ENCODE measurements at places on chromosomes 5 and 9.
A peak's percentile ranks its signal among the peaks of the same experiment; 100 is the strongest.

GRCh38 chr9:97773091-97773490 lies 76.0 kb upstream of the XPA start:
- no peak for ATAC-seq

DNA sequence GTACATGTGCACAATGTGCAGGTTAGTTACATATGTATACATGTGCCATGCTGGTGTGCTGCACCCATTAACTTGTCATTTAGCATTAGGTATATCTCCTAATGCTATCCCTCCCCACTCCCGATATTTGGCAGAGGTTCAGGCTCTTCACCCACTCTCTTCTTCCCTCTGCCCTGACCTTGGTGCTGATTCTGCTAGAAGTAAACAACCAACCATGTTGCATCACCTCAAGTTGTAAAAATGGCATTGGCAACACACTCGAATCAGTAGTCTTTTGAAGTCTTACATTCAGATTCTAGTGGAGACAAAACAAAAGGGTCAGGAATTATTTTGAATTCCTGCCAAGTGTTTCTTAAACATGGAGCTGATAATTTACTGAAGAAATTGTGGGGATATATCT lies 40.0 kb downstream of the PRR16 start:
- no peak for ATAC-seq

DNA sequence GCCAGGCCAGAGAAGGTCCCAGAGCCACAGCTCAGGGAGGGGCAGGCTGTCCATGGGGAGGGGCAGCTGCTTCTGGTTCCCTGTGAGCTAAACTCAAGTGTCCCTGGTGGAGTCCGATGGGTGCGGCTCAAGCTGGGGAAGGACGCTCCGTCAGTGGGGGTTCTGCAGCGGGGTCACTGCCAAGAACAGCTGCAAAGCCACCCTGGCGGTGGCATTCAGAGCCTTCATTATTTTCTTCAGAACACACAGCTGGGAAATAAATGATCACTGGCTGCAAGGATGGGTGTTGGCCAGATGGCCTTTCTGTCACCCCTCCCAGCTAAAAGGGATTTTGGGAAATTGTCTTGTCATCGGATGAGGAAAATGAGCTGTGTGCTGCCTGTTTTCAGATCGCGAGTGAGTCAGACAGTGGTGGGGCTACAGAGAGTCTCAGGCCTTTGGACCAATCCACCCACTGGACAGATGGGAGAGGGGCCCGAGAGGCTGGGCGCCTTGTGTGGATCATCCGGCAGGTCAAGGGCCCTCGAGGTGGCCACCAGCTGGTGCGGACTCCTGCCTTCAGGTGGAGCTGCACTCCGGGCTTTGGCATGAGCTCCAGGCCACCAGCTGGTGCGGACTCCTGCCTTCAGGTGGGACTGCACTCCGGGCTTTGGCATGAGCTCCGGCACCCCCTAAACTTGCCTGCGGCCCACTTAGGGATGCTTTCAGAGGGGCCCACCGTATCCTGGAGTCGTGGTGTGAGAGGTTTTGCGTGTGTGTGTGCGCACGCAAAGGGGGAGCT lies 17.9 kb upstream of the GFPT2 start:
- ATAC-seq, result no peak

- peak; percentile 14 for ATAC-seq
These were observed 494 bp downstream of the PTCH1 start for GRCh38 chr9:95516221-95516733.

DNA sequence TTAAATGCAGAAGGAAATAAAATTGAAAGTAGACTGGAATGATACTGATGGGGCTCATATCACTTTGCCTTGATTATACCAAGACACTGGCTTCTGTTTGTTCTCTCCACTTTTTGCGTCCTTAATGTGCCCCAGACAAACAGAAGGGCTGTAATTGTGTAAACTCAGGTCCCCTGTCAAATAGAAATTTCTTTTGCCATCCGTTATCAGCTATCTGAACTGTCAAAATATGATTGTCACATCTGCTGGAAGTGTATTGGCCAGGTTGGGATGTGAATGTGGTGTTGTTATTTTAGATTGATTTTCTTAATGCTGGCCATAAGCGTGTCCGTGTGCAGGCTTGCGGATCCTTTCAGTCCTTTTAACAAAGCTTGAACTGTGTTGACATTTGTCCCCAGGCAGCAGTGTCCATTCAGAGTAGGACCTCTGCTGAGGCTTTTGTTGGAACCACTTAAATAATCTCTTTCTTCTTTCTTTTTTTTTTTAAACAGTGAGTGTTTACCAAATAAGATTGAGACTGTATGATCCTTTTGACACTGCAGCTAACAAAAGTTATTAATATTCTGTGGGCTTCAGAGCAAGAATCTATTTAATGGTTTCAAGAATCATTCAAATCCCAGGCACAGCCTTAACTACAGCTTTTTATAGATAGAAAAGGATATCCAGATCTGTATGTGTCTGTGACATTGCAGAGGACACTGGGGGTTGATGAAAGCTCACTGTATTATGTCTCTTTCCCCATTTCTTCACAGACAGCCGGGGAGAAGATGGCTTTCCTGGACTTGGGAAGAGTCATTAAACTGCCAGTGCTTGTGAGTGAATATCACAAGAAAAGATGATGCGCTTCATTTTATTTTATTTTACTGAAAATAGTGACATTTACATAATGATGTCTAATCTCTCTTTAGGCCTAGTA lies 171.7 kb downstream of the ZNF608 start:
- peak; percentile 76 for ATAC-seq

- no peak for ATAC-seq
These were observed 1.5 kb downstream of the MPDZ start for GRCh38 chr9:13278023-13278367.

DNA sequence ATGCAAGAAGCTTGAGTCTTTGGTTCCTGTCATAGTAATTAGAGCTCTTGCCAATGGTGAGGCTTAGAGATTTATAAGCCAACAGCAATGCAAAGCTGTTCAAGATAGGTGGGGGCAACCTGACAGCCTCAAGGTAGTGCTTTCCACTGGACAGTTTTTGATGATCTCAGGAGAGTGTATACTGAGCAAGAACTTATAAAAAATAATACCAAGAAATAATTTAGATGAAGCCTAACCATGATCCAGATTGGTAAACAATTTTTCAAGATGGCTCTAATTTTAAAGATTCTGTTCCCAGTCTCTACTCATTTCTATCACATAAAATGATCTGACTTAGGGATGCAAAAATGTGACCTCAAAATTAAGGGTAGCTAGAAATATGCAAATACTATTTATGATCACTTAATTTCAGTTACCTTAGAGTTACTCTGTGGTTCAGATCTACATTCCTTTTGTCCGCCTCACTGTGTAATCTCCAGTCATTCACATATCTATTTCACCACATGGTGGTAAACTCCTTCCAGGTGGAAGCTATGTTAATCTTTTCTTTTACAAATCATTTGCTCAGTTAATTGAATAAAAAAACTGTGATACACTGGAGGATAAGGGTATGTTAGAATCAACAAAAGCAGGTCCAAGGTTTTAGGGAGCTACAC lies 1228.0 kb upstream of the C9orf72 start:
- no peak for ATAC-seq

DNA sequence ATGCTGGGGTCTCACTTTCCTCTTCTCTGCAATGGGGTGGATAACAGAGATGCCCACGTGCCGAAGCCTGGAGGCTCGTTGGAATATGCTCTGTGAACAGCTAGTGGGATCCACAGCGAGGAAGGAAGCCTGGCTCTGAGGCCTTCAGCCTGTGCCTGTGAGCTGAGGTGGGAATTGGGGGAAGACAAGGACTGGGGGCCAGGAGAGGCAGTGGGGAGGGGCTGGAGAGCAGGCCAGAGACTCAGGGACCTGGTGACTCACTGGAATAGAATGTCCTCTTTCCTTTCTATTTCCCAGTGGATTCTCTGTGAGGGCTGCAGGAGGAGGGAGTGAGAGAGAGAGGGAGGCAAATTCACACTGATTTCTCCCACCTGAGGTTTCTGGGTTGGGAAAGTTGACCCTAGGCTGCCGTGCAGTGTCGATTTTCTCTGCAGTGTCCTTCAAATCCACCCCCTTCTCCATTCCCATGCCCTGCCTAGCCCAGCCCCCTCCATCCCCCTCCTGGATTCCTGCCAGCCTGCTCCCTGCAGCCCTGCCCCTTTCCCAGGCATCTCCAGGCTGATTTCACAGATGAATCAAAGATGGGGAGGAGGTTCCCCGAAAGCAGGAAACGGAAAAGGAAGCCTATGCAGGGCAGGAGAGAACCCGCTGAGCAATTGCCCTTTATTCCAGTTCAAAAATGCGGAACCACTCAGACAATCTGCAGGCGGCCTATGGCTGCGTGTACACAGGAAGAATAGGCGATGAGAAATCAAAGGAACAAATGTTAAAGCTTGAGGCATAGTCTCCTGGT lies 1.4 kb upstream of the SPAAR start:
- peak; percentile 44 for ATAC-seq

DNA sequence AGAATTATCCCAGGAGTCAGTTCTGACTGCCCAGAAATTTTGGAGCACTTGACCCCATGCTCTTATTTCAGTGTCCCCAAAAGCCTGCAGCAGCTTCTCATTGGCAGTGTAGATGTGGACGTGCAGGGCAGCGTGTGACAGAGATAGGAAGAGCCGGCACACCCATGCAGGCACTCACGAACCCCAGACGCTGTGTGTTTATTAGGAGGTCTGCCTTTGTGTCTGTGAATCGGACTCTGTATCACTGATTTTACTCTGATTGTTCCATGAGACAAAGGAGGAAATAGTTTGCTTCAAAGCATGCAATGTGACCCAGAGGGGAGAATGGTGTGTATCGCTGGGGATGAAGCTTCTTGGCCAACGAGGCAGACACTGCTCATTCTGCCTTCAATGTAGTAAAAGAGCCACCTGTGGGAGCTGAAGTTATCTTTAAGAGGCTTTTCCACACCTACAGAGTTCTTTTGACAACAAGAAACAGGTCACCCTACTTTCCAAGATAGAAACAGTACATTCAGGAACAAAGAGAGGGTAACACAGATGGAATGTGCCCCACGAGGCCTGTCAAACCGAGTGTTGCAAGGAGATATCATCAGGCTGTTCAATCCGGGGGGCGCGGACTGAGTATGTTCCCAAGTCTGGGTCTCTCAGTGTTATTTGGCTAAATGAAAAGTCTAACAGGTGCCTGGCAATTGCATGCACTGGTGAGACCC lies 224.0 kb downstream of the NTRK2 start:
- peak; percentile 54 for ATAC-seq

DNA sequence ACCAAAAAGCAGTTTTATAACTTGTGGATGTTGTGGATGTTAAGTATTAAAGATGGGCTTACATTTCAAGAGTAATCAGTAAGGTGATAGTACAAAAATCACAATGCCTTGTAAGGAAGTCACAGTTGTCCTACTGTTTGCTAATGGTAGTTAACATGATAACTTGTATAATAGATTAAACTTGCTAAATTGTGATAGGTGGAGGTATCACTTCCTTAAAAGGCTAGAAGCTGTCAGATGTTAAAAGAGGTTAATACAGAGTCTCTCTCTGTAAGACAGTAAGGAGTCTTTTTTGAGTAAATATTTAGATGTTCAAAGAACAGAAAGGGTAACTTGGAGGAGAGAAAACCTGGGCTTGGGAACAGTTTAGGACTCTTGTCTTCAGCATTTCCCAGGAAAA lies 14.2 kb upstream of the MACIR start:
- ATAC-seq, result no peak

- no peak for ATAC-seq
These were observed 75.5 kb downstream of the MAPKAP1 start for GRCh38 chr9:125631391-125632085.

DNA sequence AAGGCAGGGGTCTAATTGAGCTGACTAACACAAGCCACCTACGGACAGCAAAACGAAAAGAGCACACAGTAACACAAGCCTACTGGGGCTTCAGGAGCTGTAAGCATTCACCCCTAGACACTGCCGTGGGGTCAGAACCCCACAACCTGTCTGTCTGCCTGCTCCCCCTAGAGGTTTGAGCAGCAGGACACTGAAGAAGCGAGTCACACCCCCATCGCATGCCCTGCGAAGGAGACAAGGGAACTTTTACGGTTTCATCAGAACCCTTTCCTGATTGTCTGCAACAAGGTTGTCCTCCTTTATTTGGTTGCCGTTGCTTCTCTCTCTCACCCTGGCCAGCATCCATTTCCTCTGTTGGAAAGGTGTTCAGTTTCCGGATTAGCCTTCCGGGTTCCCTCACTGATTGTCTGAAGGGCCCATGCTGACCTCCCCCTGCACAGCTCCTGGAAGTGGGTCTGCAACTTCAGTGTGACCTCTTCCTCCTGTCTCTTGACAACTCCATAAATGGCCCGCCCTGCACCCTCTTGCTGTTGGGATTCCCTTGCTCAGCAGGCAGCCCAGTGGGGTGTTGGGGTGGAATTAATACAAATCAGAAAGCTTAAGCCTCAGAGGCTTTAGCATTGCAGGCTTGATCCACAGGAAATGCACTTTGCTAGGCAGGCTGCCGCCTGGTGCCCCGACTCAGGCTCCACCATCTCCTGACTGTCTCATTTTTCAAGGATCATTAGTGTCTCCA lies 258.9 kb upstream of the TLE4 start:
- no peak for ATAC-seq

GRCh38 chr9:109168170-109168569 lies 1.1 kb upstream of the FRRS1L start:
- no peak for ATAC-seq

- peak; percentile 79 for ATAC-seq
These were observed 111.1 kb downstream of the ARHGAP26 start for GRCh38 chr5:142881076-142881783.

DNA sequence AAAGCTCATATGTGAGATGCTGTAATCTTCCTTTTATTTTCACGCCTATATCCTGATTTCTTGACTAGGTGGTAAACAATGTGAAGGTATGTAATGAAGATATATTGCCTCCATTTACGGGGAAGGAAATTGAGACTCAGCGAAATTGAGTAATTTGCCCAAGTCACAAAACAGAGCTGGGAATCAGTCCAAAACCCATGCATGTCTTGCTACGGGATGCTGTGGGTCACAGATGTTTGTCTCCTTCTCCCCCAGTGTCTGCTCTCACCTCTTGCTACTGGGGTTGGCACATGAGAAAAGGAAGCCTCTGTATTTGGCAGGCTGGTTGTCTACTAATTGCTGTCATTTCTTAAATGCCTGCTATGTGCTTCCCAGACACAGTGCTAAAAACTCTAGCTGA lies 53.7 kb upstream of the TEX48 start:
- ATAC-seq, result no peak

GRCh38 chr9:34206561-34206960 lies 27.7 kb downstream of the UBAP1 start:
- no peak for ATAC-seq

DNA sequence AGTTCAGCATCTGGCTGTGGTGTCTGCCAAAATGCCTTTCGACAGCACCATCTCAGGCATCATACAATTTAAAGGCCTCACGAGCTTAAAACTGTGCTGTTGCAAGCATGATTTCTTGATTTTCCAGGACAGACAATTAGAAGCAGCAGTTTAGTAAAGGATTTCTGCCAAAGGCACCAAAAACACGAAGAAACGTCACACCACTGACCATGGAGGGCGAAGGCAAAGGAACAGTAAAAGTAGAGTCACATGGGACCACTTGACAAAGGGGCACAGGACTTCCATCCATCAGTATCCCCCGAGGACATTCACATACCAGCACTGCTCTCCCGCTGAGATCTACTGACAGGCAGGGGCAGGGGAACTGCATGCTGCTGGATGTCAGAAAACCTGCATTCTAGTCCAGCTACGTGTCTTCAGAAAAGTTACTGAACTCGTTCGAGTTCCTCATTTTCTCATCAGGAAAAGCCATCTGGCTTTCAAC lies 70.4 kb upstream of the FBXW11 start:
- ATAC-seq, result peak; percentile 49
